ENCODE measurements at places on chromosomes 1 and 21.

GRCh38 chr21:38712664-38713063 lies 93.1 kb upstream of the ETS2 start:
- no peak for DNase-seq

DNA sequence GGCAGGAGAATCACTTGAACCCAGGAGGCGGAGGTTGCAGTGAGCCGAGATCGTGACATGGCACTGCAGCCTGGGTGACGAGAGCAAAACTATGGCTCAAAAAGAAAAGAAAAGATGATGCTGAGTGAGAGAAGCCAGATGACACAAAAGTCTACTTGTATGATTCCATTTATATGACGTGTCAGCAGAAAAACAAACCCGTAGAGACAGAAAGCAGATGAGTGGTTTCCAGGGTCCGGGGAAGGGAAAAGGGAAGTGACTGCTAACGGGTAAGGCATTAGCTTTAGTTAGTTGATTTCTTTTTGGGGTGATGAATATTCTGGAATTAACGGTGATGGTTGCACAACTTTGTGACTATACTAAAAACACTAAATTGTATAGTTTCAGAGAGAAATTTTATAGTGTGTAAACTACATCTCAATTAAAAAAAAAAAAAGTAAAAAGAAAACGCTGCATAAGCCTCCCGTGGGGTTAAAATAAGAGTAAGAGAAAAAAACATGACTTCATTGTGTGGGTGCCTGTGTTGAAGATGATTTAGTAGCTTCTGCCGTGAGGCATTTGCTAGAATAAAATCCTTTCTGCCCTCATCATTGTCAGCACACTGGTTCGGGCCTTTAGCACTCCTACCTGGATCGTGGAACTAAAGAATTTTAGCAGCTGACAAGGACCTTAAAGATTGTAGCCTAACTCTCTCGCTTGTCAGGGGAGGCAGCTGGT lies 24.7 kb upstream of the ATP5PO start:
- DNase-seq = no peak

DNA sequence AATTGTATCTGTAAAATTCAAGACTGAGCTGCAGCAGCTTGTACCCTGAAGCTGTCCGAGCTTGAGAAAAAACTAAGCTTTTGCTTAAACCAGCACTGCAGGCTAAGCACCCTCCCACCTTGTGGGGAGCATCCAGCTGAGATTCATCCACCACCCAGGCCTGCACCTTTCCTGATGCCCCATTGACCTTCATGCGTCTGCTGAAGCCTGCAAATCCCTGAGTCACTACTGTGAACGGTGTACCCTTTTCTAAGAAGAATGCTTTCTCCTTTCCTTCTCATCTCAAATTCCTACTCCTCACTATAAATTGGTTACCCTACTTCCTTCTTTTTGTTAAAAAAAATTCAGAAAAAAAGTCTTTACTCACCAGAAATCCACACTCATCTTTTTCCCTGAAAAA lies 90.9 kb upstream of the RGS18 start:
- DNase-seq = no peak

GRCh38 chr1:36475341-36475740 lies 7.4 kb downstream of the CSF3R start:
- DNase-seq = no peak

- DNase-seq = no peak
Observed at GRCh38 chr1:222124602-222125001, 382.7 kb upstream of the DUSP10 start.

DNA sequence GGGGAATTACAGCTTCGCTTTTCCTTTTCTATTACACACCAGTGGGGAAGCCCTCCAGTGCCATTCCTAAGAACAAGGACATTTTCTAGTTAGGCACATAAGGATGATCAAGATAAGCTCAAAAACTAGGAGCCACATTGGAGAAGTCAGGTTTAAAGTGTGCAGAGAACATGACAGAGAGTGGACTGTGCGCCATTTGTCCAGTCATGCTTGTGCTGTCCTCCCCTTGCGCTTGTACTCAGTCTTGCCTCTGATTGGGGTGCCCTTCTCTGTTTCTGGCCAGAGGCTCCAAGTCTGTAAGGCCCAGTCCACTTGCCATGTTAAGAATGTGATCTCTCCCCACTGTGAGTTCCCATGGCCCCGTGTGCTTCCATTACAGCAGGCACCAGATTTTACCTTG lies 189.7 kb downstream of the DHRS3 start:
- no peak for DNase-seq

Measured in hippocampal formation (tissue), 2 donors.